CD4-positive, alpha-beta T cell (primary cell): ENCODE measurements at places on chromosomes 5 and 9.
A peak's percentile ranks its signal among the peaks of the same experiment; 100 is the strongest.

DNA sequence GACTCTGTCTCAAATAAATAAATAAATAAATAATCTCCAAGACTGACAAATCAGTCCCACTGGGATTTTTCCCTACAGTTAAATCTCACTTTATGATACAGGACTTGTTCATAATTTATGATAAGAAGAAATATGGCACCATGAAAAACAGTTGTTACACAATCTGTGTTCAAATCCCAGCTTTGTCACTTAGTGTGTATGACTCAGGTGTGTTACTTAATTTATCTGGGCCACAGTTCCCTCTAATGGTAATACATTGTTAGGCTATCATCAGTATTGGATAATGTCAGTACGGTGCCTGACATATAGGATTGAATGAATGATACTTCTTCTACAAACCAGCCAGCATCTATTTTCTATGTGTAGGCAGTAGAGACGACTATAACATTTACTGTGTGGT is 23.1 kb downstream of the SLC36A3 start:
- DNase-seq: no peak

DNA sequence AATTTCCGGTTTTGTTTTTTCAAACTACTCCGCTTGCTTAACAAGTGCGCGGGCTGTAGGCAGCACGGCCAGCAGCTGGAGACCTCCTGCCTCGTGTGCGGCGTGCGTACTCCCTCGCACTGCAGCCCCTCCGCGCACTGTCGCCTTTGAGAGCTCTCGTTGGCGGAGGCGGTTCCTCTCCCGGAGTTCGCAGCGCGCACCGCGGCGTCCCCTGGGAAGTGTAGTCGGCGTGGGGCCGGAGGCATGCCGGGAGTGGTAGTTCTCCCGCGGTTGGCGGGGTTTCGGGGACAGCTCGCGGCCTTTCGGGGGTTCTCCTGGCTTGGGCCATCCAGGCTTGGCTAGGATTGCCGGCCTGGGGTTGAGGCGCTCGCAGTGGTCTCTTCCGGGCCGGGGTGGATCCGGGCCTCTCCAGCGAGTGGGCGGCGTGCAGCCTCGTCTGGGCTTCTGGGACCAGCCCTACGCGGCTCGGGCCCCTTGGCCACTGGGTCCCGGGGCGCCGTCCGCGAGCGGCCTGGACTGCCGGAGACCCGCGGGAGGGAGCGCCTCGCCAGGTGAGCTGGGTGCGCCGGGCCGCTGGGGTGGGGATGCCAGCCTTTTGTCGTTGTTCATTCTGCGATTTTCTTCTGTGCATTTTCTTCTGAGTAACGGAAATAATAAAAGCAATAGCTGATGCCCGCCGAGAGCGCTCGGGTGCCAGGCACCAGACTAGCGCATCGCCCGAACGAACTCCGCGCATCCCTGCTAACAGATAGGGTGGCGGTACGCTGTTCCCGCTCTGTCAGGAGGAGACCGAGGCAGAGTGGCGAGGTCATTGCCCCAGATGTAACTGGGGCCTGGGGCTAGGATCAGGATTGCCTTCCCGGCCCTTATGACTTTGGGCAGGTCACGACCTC is at the start of gene ZNF354C:
ZNF354C (plus strand) TSS at position 258 of the 893 bp plus-strand sequence. CDS start 1,696 bp downstream, outside the sequence.
- DNase-seq: peak; percentile 86

GRCh38 chr5:124873713-124874112 is 127.3 kb upstream of the ZNF608 start:
- no peak for DNase-seq

- no peak for DNase-seq
Measured at GRCh38 chr5:107875833-107876232, 205.1 kb upstream of the EFNA5 start.

- no peak for DNase-seq
Measured at GRCh38 chr5:142841511-142842265, 71.5 kb downstream of the ARHGAP26 start.

DNA sequence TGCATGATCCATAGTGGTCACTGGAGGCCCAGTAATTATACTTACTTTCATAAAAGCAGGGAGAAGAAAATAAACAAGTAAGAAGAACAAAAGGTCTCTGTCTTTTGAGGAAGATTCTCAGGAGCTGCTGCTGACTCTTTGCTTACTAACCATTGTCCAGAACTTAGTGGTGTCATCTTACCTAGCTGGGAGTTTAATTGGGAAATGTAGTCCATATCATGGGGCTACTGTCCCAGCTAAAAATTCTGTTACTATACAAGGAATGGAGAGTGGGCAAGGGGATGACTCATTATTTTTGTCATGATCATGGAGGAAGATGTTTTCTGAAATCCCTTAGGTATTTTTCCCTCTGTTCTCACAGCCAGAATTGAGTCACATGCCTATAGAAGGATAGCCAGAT is 639.3 kb downstream of the MTRR start:
- DNase-seq: no peak

- no peak for DNase-seq
Measured at GRCh38 chr9:127241354-127241753, 23.2 kb upstream of the GARNL3 start.

GRCh38 chr5:75148051-75148450 is 88.6 kb downstream of the ANKRD31 start:
- no peak for DNase-seq

DNA sequence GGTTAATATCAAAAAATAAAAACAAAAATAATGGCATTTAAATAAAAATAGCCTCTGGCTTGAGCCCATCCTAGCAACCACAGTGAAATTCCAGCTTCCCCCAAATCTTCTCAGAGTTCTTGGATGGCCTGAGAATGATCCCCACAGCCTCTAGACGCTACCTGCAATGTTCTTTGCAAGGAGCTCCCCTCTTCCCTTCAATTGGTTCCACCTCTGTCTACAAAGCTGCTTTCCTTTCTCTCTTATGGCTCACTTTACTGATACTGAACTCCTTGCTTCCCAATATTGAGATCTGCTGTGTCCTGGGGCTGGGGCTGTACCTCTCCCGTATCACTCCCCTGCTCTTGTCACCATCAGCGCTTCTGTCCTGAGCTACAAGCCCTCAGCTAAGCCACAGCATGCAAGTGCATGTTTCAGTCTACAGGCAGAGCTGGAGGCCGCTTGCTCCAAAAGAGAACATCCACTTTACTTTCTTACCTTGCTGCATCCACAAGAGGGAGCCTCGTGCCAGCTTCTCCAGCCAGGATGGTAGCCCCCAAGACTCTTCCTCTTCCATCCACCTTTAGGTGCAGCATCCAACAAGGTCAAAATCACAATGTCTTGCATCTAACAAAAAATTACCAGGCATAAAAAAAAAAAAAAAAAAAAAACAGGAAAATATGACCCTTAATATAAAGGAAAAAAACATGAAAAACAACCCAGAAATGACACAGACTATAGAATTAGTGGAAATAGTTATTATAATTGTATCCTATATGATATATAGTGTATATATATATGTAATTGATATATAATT is 57.4 kb upstream of the PRSS3 start:
- DNase-seq: no peak

- DNase-seq: no peak
Measured at GRCh38 chr5:156920042-156920860, 42.8 kb downstream of the TIMD4 start.

DNA sequence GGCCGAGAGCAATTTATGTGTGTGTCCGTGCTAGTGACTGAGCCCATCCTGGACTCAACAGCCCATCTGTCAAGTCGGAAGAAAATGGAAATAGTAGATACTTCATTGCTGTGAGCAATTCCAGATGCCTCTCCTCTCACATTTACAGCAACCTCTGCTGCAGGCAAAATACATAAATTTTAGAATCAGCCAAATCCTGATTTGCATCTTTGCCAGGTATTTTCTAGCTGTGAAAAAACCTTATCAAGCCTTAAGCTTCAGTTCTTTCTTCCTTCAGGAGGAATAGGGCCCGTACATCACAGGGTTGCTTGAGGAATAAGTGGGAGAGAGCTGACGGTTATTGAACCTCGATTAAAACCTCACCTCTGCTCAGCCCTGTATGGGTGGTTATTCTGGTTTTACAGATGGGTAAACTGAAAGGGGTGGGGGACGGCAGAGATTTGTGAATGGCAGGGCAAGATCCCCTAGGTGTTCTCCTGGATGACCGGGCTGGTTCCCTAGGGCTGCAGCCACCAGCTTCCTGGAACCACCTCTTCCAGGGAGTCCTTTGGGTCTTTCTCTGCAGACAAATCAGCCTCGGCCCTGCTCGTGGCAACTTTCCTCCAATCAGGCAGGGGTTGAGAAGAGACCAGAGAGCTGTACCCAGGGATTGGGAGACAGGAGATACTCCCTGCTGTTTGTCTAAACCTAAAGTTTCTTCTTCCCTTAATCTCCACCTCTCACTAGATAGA is 5.3 kb upstream of the MSX2 start:
- no peak for DNase-seq

- no peak for DNase-seq
Measured at GRCh38 chr5:129766798-129767197, 18.9 kb downstream of the MINAR2 start.

DNA sequence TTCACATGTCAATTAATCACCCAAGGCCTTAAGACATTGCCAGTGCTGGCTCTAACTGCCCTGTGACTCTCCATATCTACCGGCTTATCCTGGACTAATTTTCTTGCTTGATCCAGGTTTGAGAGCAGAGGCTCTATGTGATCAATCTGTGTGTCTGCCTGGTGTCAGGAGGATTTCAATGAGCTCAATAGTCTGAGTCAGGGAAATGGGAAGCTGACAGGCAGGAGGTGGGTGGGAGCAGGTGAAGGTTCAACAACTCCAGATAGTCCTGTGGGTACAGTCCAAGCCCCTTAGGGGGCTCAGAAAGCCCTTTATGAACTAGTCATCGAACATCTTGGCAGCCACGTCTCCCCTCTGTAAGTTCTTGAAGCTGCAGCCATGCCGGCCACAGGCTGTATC is 72.2 kb downstream of the SHB start:
- DNase-seq: no peak

- no peak for DNase-seq
Measured at GRCh38 chr5:155624597-155625241, 611.2 kb downstream of the KIF4B start.

DNA sequence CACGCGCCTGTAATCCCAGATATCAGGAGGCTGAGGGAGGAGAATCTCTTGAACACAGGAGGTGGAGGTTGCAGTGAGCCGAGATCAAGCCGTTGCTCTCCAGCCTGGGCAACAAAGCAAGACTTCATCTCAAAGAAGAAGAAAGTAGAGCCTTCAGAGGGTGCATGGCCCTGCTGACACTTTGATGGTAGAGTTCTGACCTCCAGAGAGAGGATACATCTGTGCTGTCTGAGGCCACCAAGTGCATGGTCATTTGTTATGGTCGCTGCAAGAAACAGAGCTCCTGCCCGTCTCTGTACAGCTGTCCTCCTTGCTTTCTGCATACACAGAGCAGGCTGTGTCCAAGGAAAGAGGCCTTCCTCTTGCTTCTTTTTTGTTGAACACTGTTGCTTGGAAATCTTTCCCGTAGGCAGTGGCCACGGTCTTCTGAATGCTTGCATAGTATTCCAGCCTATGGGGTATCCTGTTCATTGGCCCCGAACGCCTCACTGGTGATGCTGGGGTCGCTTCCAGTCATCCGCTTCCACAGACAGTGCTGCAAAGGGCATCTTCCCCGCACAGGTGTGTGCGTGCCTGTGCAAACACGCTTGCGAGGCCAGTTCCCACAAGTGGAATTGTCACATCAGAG is 36.8 kb upstream of the UNC5A start:
- no peak for DNase-seq

- no peak for DNase-seq
Measured at GRCh38 chr5:3002230-3002629, 250.8 kb upstream of the IRX2 start.

DNA sequence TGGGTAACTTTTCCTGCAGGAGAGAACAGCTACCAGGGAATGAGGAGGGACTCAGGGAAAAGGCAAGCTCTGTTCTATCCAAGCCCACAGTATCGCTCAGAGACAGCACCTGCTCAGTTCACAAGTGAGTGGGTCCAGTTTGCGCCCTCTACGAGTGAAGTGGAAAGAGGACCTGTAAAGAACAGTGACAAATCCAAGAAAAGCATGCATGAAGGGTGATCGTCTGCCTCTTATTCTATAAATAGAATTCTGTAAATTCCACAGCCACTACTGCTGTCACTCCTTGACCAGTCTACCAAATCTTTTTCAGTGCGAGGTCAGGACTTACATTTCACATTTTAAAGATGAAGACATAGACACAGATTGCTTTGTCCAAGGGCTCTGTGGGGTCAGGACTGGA is 117.5 kb downstream of the ENTREP1 start:
- no peak for DNase-seq

DNA sequence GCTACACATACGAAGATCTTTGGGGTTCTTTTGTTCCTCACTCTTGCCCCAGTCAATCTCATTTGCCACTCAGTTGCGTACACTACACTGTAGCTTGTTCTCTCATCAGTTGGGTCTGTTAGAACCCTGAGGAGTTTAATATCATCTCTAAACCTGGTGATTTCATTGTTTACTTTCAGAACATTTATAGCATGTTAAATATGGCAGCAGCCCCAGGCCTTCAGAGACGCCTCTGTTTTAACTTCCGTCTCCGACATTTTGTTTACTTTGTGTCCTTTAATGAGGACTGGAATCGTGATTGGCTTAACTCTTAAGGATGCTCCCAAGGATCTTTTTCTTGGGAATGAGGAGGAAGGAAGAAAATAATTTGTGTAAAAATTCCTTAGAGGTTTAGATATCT is 510.1 kb downstream of the NR2F1-AS1 start:
- DNase-seq: no peak

DNA sequence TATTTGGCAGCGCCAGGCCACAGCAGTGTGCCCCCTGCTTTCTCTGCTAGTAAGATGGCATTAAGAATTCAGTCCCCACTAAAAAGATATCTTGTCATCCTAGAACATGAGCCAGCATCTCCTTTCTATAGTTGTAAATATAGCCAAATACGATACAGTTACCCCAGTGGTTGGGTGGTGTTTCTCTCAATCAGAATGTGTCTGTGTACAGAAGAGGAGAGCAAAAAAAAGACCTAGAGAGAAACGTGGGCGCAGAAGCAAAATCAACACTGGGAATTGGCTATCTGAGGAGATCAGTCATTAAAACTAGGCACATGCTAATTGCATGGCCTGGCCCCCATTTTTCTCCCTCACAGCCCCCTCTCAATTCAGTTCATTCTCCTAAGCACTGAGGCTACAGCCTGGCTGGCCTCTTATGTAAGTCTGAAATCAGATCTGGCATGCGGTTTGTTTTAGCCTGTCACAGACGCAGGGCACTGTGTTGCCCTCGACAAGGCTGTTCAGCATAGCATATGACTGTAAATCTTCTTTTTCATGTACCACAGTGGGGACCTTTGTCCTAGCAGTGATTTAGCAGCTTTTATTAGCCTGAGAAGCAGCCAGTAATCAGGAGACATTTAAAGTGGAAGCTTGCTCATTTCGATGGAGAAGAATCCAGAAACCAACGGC is 57.8 kb downstream of the RORB start:
- DNase-seq: no peak

GRCh38 chr5:43312076-43312661 is 1.0 kb downstream of the HMGCS1 start:
- DNase-seq: no peak

DNA sequence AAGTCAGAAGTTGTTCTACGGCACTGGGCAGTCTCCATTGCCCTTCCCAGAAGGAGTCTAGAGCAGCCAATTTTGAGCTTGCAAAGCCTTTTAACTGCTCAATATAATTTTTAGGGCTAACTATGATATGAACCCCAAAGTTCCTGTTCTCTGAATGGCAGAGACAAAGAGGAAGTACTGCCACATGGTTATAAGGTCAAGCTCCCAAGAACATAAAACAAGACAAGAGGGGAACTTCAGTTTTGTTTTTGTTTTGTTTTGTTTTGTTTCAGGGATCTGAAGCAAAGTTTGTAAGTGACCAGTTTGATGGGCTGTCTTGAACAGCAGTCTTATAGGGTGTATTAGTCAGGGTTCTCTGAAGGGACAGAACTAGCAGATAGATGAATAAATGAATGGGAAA is 11.9 kb upstream of the SMC2 start:
- no peak for DNase-seq
